SK-N-SH (cell line): ENCODE measurements at places on chromosomes 3 and 15.

DNA sequence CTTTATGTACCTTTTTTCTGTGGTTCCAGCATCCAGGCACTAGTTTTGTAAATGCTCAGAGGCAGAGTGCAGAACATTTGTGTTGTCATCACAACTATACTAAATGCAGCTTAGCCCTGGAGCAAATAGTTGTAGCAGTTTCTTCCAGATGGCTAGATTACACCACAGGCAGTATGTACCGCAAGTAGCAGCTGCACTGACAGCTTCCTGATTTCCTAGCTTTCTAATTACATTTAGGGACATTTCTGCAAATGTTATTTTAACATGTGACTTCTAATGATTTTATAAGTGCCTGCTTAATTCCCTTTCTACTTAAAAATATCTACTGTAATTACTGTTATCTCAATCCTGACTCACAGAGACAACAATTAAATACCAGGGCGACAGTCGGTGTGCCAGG is 106.5 kb downstream of the NR2E3 start:
- no peaks in the 10 kb centered on the region for H3K27me3 ChIP-seq
- H3K27ac ChIP-seq = peak overlapping the region; percentile 94
- peaks cover 43% of the 10 kb centered on the region for H3K36me3 ChIP-seq
- H3K4me1 ChIP-seq = no peaks in the 10 kb centered on the region
- peak; percentile 55 for DNase-seq

- H3K36me3 ChIP-seq = no peaks in the 10 kb centered on the region
- DNase-seq = no peak
- no peak overlapping the region for H3K27ac ChIP-seq
- H3K27me3 ChIP-seq = no peaks in the 10 kb centered on the region
- no peaks in the 10 kb centered on the region for H3K4me1 ChIP-seq
- H3K4me3 ChIP-seq = no peak overlapping the region
Measured at GRCh38 chr15:36483409-36483808, 96.0 kb upstream of the CDIN1 start.

DNA sequence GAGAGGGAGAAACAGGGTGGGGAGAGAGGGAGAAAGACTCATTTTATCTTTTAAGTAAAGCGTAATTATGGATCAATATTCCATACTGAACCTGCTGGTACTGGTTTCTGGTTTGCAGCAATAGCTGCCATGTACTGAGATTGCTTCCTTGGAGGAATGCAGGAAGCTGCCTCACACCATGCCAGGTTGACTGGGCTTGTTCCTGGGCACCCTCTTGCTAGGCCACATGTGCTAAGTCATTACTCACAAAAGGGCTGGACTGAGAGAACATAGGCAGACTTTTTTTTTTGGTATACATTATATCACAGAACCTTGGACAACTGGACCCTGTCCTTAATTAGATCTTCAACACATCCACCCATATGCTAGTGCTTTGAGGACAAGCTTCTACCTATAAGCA is 193.4 kb downstream of the ZNF621 start:
- no peak for DNase-seq
- no peak overlapping the region for H3K4me3 ChIP-seq
- H3K27me3 ChIP-seq = no peaks in the 10 kb centered on the region
- H3K36me3 ChIP-seq = no peaks in the 10 kb centered on the region

- no peak overlapping the region for H3K27ac ChIP-seq
- H3K4me1 ChIP-seq = no peaks in the 10 kb centered on the region
- no peaks in the 10 kb centered on the region for H3K27me3 ChIP-seq
- no peaks in the 10 kb centered on the region for H3K36me3 ChIP-seq
- no peak overlapping the region for H3K4me3 ChIP-seq
Measured at GRCh38 chr15:99052205-99052604, 44.6 kb upstream of the PGPEP1L start.
